ENCODE measurements at places on chromosomes 5 and 9. TPM values are rescaled to one million over a fixed set of nuclear protein-coding genes. Genes with fewer than 3 reads are reported as not detected.

STRBP gene
- 21.6 TPM for total RNA-seq

GPX8 gene
- total RNA-seq: 7.4 TPM

SCGB3A2 gene
- not detected for total RNA-seq

GRCh38 chr5:176190886-176191755, 47.1 kb upstream of the SIMC1 start:
- DNase-seq: no peak

DNA sequence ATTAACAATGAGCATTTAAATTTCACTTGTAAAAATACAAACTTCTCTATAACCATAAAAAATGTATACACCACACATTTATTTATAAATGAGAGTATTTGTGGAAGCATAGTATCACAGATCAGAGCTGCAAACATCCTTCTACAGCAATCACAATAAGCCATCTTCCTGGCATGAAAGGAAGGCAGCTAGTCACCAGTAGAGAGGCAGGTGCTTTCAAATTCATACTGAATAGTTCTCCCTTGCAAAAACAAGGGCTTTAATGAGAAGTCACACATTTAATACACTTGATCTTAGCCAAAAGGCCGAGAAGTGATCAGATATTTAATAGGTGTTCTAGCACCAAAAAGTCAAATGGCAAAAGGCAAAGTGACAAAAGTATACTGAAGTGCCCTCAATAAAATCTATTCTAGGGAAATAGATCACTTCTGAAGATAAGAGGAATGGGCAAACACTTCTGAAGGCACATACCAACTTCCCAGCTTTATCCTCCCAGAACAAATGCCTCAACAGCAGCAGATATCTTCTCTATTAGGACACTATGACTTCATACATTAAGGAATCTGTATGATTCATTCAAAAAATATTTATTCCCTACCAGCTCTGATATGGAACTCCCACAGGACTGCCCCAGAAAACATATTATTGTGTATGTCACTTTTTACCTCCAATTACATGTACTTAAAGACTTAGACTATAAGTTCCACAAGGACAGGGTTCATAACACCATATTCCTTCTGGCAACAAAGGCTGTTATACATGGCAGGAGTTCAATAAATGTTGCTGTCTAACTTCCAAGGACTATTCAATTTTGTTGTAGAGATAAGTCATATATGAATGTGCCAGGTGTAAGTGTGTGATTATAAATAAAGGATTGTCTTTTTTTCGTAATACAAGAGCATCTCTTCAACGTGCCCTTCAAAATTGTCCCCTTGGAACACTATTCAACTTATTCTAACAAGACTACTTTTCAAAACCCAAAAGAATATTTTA, 31.7 kb downstream of the MAPKAP1 start:
- DNase-seq: no peak

DNA sequence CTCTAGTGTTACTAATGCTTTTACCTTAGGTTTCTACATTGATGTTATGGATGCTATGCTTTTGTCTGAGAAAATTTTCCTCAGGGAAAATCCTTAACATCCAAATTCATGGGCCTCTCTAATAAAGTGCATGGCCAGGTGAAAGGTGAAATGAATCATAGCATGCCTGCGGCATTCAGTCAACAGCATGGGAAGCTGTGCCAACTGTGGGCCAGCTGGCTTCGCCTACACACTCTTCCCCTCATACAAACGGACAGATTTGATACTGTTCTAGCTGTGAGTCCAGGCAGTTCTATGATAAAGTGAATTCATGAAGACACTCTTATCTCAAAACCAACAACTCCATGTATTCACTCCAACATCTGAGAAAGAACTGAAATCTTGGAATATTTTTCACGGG, 374.1 kb downstream of the PLK2 start:
- DNase-seq: peak; percentile 39

DNA sequence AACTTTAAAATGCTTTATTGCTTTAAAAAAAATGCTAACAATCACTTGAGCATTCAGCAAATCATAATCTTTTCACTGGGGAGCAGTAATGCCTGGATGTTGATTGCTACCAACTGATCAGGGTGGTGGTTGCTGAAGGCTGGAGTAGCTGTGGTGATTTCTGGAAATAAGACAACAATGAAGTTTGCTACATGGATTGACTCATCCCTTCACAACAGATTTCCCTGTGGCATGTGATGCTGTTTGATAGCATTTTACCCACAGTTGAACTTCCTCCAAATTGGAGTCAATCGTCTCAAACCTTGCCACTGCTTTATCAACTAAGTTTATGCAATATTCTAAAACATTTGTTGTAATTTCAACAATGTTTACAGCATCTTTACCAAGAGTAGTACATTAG, 83.3 kb downstream of the MLLT3 start:
- DNase-seq: no peak

DNA sequence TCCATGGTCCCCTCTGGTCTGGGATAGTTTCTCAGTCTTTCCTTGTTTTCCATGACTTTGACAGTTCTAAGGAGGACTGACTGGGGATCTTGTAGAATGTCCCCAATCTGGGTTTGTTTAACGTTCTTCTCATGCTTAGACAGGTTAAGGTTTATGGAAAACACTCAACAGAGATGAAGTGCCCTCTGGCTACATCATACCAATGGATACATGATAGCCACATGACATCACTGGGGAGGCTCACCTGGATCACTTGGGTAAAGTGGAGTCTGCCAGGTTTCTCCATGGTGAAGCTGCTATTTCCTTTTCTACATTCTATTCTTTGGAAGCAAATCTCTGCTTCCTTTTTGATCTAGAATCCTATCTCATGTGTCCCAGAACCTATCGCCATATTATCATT, 23.8 kb upstream of the ALDH1B1 start:
- DNase-seq: no peak

DNA sequence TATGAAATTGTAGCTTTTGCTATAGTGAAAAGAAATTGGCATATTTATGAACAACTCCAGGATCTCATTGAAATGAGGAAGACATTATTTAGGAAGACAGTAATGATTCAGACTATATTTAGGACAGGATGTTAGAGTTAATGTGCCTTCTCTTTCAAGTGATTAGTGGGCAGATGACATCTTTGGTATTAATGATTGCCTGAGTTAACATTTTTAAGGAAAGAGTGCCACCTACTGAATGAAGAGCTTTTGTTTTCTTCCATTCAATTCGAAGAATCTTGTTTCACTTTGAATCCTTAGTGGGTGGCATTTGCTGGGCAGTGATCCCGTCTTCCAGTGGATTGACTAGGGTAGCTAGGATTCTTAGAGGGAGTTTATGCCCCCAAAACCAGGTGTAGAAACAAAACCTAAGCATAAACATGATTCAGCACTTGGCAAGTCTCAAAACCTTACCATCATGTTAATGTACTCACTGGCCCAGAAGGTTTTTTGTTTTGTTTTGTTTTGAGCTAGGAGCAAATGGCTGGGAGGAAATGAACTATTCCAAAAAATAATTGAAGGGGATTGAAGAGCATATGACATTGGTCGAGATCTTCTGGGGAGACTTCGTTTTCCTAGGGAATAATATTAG, 23.2 kb downstream of the MAP3K1 start:
- no peak for DNase-seq

DNA sequence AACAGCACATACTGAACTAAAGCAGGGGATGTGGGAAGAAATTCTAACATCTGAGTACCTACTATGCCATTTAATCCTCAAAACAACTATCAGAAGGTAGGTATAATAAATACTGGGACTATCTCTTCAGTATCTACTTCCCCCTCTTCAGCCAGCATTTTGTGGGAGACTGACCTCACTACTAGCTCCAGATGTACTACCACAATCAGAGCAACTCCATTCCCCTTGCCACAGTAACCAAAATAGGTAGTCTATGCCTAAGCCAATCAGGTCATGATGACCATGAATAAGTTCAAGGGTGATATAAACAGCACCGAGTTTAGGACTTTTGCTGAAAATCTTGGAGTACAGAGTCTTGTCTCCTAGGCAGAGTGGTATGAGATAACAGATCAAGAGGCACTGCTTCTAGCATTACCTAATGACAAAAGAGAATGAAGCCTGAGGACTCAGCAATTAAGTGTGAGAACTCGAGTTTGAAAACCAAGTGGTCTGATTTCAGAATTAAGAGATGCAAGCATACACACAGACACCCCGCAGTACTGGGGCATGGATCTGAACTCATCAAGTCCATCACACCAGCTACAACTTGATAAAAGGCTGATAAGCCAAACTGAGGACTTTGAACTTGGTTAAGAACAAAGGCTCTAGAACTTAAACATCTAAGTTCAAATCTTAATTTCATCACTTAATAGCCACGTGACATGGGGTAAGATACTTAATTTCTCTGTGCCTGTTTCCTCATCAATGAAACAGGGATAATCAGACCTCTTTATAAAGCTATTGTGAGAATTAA, 9.7 kb downstream of the FNIP1 start:
- DNase-seq: no peak

DNA sequence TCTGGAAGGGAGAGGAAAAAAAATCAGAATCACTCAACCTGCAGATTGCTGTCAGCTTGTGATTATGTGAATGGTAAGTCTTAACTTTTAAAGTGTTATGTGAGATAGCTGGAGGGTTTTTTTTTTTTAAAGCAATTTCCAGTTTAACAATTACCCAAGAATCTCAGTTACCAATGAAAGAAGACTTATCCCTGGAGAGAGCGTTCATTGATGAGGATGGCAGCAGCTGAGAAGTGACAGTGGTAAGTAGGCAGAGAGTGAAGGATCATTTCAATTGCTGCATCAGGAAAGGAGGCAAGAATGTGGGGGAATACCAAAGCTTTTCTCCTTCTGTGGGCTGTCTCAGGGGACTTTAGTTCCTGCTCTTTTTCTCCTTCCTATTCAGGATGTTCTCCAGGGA, 370.2 kb upstream of the C9orf72 start:
- DNase-seq: no peak
